ENCODE measurements at places on chromosomes 7 and 10.

DNA sequence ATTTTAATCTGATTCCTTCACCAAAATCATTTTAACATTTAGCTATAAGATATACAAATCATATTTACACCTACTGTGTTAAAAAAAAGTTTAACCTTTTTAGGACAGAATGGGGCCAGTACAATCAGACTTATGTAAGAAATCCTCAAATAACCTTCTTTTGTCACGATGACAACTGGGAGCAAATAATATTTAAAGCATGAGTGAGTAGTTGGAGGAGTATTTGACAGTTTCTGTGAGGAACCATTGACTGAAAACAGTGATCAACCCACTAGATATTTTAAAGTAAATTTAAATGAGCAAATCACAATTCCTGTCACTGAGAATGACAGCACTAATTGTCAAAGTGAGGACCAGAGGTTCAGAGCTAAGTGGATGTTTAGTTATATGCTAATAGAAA is 289.1 kb downstream of the CNTNAP2 start:
- DNase-seq: no peak

GRCh38 chr7:40723829-40724228 is 589.0 kb downstream of the SUGCT start:
- DNase-seq: no peak

GRCh38 chr10:126433351-126433750 is 45.1 kb upstream of the ADAM12 start:
- no peak for DNase-seq

DNA sequence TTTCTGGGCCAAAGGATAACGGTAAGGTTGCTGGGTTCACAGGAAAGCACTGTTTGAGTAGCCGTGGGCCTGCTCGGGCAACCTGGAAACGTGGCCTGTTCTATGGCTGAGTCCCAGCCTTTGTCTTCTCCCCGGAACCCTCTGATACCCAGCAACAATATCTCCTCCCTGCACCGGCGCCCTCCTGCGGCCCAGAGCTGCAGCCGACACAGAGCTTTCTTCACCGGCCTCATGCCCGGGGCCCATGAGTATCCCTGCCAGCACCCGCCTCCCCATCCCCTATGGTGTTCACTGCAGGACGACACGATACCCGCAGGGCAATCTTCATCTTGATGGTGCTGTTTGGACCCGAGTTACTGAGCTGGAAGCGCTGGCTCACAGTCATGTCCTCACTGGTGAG is 38.6 kb upstream of the NCAPG2 start:
- no peak for DNase-seq

DNA sequence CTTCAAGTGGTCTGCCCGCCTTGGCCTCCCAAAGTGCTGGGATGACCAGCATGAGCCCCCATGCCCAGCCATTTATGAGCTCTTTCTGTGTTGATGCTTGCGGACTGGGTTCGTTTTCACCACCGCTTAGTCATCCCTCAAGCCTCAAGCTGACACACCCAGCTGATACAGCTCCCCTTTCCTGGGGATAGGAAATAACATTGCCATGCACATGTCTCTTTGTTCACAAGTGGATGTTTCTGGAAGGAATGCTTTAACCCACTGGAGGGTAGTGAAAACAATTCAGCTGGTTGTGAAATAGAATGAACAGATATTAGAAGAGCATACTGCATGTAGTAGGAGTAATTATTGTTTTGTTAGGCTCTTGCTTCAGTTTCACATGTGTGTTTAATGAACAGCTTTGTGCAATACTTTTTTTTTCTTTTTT is 8.5 kb upstream of the METTL27 start:
- peak; percentile 43 for DNase-seq

- no peak for DNase-seq
Measured at GRCh38 chr7:128431754-128432153, 22.0 kb upstream of the IMPDH1 start.

GRCh38 chr10:113616244-113617074 is 47.4 kb downstream of the NRAP start:
- no peak for DNase-seq

Measured in DMS153 (cell line).